Foreskin fibroblast (primary cell): ENCODE measurements at places on chromosomes 13 and 19.

- no peak for DNase-seq
Observed at GRCh38 chr13:113553511-113554332, 30.8 kb upstream of the TFDP1 start.

GRCh38 chr19:51158474-51159129 is 16.5 kb downstream of the SIGLEC7 start:
- peak; percentile 3 for DNase-seq

DNA sequence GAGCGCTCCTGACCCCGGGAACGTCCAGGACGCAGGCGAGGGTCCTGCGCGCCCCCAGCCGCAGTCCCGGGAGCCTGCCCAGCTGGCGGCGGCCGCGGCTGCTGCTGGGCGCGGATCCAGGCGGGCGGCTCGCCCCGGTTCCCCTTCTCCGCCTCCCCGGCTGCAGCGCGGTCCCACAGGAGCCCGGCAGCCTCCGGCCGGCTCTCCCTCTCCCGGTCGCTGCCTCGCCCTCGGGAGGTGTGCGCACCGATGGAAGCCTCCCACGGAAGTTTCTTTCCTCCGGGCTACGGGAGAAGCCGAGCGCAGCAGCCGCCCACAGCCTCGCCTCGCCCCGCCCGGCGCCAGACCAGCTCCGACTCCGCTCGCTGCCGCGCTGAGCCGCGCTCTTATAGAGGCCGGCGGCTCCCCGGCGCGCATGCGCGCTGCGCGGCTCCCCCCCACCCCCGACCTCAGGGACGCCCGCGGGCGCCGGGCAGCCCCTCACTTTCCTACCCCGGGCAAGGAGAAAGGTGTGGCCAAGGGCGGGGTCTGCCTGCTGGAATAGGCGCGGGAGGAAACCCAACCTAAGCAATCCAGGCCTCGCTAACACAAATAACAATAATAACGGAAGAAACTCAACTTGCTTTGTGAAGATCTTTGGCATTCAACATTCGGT is at the start of gene SHISA2:
Gene SHISA2, minus strand, starts transcription at position 360 of the 655 bp plus-strand sequence. CDS start 1,041 bp downstream, outside the sequence.
- peak; percentile 50 for DNase-seq

DNA sequence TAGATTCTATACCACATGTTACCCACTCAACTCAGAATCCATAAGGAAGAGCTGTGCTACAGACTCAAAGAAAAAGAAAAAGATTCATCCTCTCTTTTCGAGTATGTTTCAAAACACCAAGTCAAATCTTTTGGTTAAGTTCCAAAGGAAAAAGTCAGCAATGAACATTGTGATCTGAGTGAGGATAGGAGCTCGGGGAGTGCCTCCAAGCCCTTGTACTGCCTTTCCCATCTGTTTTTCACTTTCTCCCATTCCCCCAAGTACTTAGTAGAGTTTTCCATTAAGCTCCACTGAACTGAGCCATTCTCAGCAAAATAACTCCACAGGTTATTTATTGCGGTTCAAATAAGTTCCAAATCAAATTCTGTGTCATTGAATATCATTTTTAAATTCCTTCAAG is 47.7 kb upstream of the MAB21L1 start:
- DNase-seq, result peak; percentile 12

- peak; percentile 29 for DNase-seq
Observed at GRCh38 chr19:58557221-58558065, 968 bp downstream of the UBE2M start.

DNA sequence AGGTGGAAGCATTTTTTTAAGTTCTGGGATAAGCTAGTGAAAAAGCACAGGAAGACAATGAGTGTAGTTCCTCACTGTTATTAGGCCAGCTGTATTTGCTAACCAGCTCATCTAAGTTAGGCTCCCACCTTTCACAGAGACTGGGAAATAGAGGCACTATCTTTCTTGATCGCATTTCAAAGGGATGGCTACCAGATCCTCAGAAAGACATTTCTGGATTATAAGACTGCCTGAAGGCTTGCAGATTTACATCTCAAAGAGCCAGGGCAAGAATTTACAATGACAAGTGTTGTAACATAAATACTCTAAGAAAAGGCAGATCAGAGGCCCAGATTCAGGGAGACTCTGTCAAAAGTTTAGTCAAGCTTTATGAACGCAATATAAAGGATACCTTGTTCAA is 1005.5 kb downstream of the PCDH9 start:
- no peak for DNase-seq

- peak; percentile 33 for DNase-seq
Observed at GRCh38 chr19:3108775-3109174, 14.6 kb downstream of the GNA11 start.

- no peak for DNase-seq
Observed at GRCh38 chr13:60759499-60759898, 362.5 kb downstream of the TDRD3 start.

GRCh38 chr13:25806264-25806974 is 245.4 kb downstream of the SHISA2 start:
- DNase-seq, result no peak

GRCh38 chr13:43284162-43284561 is 260.8 kb downstream of the DNAJC15 start:
- DNase-seq, result peak; percentile 65

GRCh38 chr19:35612224-35612558 is 344 bp upstream of the HAUS5 start:
- DNase-seq, result no peak

- DNase-seq, result no peak
Observed at GRCh38 chr19:27780367-27781075, 1432.4 kb downstream of the UQCRFS1 start.

- peak; percentile 51 for DNase-seq
Observed at GRCh38 chr19:2477732-2478191, 1.8 kb downstream of the GADD45B start.

DNA sequence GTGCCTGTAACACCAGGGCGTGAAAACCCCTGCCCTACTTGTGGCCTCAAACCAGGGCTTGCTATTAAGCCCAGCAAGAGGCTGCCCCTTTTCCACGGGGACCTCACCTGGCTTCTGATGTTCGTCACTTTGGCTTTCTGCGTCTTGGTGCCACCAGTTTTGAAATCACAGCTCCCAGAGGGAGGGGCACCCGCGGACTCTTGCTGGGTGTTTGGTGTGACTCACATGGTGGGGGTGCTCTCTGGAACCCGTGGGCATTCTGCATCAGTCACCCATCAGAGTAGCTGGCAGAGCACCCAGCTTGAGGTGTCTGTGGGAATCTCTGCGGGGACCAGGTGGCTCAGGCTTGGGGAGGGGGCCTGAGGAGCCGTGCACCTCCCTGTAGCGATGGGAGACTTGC is 19.2 kb downstream of the SIPA1L3 start:
- no peak for DNase-seq

DNA sequence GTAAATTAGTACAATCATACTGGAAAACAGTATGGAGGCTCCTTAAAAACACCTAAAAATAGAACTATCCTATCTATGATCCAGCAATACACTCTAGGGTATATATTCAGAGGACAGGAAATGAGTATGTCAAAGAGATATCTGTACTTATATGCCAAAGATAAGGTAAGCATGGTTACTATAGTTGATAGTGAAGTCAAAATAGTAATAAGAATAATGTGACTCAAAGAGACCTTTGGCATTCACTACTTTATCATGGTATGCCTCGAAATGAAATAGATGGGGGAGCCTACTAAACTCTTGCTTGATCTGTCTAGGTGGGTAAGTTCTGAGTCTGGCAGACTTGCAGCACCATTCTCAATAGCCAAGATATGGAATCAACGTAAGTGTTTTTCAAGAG is 30.3 kb downstream of the FXYD5 start:
- DNase-seq, result no peak

- peak; percentile 57 for DNase-seq
Observed at GRCh38 chr19:40219721-40220276, 1.6 kb upstream of the TTC9B start.
